CD4-positive, alpha-beta T cell treated with Interleukin-12 subunit alpha and Interleukin-12 subunit beta, for 1 hour (primary cell): ENCODE measurements at places on chromosomes 5 and 9.

- DNase-seq = peak; percentile 80
Observed at GRCh38 chr9:127955294-127956015, 17.8 kb upstream of the DPM2 start.

GRCh38 chr5:180785794-180786221 is 16.8 kb downstream of the MGAT1 start:
- DNase-seq = no peak

GRCh38 chr5:170296935-170297588 is 515 bp downstream of the LCP2 start:
- DNase-seq = no peak

- peak; percentile 19 for DNase-seq
Observed at GRCh38 chr5:61625681-61626621, 293.9 kb downstream of the ZSWIM6 start.

DNA sequence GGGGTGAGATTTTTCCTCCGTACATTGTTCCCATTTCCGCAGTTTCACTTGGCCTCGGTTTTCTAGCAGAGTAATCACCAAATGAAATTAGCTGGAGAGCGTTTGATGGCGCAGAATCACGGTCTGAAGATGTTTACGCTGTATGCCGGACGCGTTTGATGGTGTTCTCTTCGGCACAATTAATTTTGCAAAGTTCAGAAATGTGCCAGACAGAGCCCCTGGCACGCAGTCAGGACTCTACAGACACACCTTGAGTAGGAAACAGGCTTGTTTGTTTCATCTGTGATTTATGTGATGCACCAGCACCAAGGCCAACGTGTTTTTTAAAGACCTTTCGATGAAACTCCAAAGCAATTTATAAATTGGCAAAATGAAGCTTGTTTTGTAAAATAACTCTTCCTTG is 863 bp upstream of the LIFR start:
- DNase-seq = no peak

- DNase-seq = no peak
Observed at GRCh38 chr9:105331755-105332154, 87.3 kb downstream of the SLC44A1 start.
